NT2/D1 (cell line): ENCODE measurements at places on chromosomes 7 and 10.

GRCh38 chr7:33721895-33722294 is 183.4 kb upstream of the BMPER start:
- no peak for DNase-seq

DNA sequence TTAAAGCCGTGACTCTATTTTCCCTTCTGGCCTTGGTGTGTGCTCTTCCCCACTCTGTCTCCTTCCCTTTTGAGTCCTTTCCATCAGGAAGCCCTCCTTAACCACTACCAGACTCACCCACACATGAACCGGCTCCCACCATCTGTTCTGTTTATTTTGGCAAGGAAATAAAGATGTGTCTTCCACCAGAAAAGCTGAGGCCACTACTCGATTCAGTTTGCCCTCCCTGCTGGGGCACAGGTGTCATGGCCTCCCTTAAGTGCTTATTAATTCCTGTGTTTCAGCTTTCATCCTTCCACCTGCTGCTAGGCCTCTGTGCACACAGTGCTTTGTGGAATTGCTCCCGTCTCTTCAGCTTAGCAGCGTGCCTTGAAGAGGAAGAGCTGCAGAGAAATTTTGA is 16.7 kb downstream of the POR start:
- DNase-seq, result no peak

DNA sequence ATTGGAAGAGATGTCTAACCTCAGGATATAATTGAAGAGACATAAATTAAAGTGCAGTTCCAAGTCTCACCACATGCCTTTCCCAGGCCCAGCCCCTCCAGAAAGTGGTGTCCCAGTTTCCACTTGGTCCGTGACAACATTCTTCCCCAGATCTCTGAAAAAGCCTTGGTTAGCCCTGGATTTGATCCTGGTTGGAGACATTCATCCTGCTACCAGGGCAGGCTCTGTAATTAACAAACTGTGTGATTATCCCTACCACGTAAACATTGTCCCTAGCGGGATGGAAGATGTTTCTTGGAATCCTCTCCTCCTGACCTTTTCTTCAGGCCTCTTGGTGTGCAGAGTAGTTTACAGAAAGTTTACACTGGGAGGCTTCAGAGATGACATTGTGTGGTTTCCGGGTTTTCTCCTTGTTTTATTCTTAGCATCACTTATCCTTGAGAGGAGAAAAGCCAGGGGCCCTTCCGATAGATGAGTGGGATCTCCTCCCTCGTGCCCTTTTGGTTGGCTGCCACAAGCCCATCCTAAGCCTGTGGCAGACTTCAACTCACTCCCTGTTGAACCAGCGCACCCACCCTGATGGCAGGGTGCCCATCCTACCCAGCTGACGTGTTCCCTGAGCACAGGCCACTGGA is 83.8 kb downstream of the COL13A1 start:
- DNase-seq, result no peak

DNA sequence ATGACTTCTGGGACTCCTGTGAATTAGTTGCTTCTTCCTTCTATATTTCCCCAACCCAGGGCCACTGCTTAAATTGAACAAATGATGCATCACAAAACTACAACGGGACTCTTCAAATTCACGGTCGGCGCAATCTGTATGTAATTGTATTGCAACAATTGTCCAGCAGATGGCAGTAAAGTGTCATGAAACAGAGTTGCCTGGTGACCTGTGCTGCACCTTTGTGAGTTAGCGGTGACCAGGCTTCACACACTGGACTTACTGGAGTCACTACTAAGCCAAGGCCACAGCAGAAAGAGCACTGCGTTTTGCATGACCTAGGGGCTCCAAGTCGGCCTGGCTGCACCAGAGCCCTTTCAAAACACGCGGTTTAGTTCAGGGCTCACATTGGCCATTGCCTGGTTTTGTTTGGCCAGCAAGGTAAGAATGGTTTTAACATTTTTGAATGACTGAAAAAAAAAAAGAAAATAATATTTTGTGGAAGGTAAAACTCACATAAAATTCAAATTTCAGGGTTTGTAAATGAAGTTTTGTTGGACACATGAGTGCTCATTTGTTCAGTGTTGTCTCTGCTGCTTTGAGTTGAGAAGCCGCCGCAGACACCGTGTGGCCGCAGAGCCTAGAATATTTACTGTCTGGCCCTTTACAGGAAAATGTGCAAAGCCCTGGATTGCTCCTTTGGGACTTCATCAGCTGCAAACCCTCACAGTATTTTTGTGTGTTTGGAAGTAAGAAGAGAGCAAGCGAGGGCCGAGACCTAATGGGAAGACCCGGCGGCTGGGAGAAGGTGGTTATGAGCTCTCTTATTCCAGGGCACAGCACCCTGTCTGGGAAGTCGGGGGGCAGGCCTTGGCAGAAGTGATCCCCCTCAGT is 23.2 kb upstream of the ZNF32 start:
- DNase-seq, result peak; percentile 62

GRCh38 chr7:157876469-157877285 is 539.9 kb downstream of the DNAJB6 start:
- no peak for DNase-seq

- DNase-seq, result no peak
These were observed 8.8 kb downstream of the ASB10 start for GRCh38 chr7:151178236-151178635.

- no peak for DNase-seq
These were observed 76.7 kb upstream of the MKX start for GRCh38 chr10:27822301-27822700.

GRCh38 chr10:64846700-64847099 is 1325.5 kb downstream of the REEP3 start:
- DNase-seq, result no peak
